Immature natural killer cell (primary cell): ENCODE measurements at places on chromosomes 1 and 21. TPM values are rescaled to one million over a fixed set of nuclear protein-coding genes. Genes with fewer than 3 reads are reported as not detected.
A peak's percentile ranks its signal among the peaks of the same experiment; 100 is the strongest.

- DNase-seq, result no peak
Measured at GRCh38 chr1:185636848-185637247, 97.3 kb upstream of the HMCN1 start.

GRCh38 chr1:240399381-240399780 lies 212.6 kb downstream of the GREM2 start:
- no peak for DNase-seq

DNA sequence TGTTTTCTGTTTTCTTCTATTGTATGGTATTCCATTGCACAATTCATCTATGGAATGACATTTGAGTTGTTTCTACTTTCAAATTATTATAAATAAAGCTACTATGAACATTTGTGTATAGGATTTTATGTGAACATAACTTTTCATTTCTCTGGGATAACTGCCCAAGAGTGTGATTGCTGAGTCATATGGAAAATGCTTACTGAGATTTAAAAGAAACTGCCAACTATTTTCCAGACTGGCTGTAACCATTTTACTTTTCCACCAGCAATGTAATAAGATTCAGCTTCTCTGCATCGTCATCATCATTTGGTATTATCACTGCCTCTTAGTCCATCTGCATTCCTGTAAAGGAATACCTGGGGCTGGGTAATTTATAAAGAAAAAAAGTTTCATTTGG lies 779.6 kb upstream of the PRMT6 start:
- no peak for DNase-seq

GRCh38 chr1:88802950-88803349 lies 88.4 kb downstream of the GTF2B start:
- no peak for DNase-seq

USF1 gene
- polyA plus RNA-seq, result not detected

HTR1D gene
- polyA plus RNA-seq, result not detected

- no peak for DNase-seq
Measured at GRCh38 chr21:35303085-35303484, 254.0 kb upstream of the RUNX1 start.

DNA sequence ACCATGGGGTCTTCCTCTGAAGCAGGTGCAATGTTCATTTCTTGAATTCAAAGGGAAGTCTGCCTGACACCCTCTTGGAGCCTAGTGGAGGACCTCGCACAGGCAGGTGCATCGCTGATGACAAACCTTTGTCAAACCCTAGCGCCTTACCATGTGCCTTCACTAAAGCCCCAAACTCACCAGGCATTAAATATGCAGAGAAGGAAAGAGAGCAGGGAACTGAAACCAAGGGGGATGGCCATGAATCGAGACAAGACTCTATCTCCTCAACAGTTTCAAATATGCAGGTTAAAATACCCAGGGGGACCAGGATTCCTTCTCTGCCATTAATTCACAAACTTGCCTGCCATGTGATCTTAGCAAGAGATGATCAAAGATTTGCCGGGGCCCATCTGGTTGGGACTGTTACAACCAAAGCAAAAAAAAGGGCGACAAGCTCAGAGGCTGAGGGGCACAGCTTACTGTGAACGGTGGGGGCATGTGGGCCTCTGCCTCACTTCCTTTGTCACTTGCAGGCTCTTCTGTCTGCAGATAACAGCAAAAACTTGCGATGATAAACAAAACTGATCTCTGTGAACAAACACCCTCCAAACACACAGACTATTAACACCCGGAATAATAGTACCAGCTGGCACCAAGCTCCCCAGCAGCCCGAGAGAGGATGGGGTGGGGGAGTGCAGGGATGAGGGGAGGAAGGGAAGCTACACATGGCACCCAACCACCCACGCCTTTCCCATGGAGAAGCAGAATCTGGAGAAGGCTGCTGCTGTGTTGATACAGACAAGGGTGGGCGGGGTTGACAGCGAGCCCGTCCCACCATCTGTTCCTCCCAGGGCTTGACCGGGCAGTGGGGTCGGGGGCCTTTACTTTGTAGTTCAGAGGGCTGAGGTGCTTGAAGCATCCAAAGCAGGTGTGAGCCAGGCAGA lies 33.9 kb downstream of the TMEM63A start:
- peak; percentile 45 for DNase-seq

GBP7 gene
- polyA plus RNA-seq, result not detected

CDK18 gene
- polyA plus RNA-seq, result 0.74 TPM

GRCh38 chr1:66729119-66729518 lies 23.1 kb upstream of the DYNLT5 start:
- no peak for DNase-seq

PLPPR5 gene
- polyA plus RNA-seq, result not detected
